SK-N-MC (cell line): ENCODE measurements at places on chromosomes 7 and 10.
A peak's percentile ranks its signal among the peaks of the same experiment; 100 is the strongest.

DNA sequence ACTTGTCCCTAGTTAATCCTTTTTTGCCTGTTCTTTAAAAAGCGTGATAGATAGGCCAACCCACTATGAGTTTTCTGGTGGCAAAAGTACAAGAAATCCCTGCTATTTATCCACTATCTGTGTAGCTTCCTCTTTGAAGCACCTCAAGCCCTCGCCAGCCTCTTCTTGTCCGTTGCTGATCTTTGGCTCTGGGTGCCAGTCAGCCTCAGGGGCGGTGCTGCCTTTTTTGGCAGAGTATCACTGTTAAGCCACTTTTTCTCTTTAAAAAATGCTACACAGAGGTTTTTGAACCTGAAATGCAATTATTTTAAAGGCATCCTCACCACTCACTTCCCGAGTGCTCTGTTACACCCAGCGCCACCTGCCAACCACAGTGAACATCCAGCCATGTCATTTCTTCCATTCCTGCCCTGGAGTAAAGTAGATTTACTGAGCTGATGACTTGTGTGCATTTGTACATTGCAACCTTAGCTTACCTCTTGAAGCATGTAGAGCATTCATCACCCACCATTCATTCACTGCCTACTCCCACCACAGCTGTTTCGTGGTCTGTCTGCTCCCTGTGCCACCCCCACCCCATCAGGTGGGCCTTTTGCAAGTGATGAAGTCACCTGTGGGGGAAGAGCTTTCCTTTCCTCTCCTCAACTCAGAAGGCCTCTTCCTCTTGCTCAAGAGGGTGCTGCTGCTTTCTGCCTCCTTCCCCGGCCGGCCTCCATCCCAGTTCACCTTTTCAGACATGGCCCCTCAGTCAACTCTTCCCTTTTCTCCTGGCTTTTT is 414.2 kb upstream of the GALNT17 start:
- DNase-seq: no peak

DNA sequence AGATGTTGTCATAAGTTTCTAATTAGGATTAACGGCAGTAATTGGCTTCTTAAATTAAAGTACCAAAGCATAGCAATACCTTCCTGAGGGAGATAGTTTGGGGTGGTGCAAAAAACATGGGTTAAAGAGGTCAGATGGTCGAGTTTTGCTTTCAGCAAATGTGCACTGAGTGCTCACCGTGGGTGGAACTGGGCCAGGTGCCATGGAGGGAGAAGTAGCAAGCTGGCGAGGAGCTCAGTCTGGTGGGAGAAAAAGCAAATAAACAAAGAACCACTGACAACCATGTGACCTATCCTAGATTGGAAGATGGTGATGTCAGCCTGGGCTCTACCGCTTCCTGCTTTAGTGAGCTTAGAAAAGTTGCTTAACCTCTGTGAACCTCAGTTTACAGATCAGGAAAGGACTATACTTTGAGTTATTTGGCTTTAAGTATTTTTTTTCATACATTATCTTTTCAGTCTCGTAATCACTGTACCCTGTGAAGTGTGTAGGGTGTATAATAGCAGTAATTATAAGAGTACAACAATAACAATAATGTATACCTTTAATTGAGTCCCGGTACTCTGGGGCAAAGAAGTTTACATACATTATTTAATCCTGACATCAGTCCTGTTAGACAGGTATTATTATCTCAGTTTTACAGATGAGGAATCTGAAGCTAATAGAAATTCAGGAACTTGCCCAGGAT is 69.0 kb upstream of the PDCD4 start:
- DNase-seq: no peak

- DNase-seq: no peak
Observed at GRCh38 chr7:20787660-20788419, 1.2 kb upstream of the SP8 start.

- DNase-seq: no peak
Observed at GRCh38 chr7:23955145-23955544, 245.1 kb downstream of the STK31 start.

- DNase-seq: no peak
Observed at GRCh38 chr10:26359670-26360069, 78.5 kb upstream of the APBB1IP start.

GRCh38 chr7:45026984-45027773 is 27.2 kb downstream of the CCM2 start:
- peak; percentile 39 for DNase-seq

GRCh38 chr10:62779487-62780248 is 24.9 kb upstream of the ADO start:
- DNase-seq: peak; percentile 14

DNA sequence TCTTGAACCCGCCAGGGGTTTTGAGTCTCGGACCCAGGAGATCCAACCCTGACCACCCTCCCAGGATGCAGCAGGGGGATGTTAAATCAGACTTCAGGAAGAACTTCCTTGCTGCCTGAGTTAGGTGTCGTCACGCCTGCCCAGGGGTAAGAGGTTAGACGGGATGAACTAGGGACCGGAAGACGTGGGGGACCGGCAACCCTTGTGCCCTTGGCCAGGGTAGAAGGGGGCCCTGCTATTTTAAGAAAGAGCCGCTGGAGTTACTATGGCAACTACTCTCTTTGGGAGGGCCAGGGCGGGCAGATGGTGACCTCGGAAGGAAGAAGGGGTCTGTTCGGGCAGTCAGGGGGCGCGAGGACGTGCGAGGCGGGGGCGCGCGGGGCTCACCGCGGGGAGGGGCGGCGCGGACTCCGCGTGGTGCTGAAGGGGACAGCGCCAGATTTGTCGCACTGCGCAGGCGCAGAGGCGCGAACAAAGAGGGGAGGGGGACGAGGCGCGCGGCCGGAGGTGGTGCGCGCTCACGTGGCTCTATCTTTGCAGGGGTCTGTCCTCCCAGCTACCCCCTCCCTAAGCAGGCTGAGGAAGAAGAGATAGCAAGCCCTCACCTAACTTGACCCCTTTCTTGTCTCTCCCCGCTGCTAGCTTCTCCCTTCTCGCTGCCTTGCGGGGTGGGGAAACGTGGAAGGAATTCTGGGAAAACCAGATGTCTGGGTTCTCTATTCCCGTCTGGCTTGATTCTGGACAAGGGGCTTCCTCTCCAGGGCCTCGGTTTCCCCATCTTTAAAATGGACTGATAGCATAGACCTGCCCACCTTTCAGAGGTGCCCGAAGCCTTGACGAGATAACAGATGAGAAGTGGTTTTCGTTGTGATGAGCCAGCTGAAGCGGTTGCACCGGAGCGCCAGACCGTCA is 940 bp upstream of the PSD start:
- no peak for DNase-seq

GRCh38 chr7:126177782-126178181 is 1075.0 kb downstream of the GRM8 start:
- DNase-seq: no peak

DNA sequence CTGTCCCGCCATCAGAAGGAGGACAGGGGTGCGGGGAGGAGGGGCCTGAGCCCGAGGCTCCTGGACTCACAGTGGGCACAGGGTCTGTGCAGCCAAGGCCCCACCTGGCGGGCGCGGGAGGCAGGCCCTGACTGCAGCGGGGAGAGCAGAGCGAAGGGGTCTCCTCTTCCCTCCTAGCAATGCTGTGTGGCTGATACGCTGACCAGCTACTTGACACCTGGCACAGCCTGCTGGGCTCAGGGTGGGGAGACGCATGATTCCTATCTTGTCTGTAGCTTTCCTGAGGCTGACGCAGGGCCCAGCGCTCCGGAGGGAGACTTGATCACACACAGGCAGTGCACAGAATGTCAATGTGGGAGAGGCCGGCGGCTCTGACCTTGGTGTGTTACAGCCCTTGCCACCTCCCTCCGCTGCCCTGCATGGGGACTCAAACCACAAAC is 174.9 kb downstream of the ELFN1 start:
- DNase-seq: no peak

DNA sequence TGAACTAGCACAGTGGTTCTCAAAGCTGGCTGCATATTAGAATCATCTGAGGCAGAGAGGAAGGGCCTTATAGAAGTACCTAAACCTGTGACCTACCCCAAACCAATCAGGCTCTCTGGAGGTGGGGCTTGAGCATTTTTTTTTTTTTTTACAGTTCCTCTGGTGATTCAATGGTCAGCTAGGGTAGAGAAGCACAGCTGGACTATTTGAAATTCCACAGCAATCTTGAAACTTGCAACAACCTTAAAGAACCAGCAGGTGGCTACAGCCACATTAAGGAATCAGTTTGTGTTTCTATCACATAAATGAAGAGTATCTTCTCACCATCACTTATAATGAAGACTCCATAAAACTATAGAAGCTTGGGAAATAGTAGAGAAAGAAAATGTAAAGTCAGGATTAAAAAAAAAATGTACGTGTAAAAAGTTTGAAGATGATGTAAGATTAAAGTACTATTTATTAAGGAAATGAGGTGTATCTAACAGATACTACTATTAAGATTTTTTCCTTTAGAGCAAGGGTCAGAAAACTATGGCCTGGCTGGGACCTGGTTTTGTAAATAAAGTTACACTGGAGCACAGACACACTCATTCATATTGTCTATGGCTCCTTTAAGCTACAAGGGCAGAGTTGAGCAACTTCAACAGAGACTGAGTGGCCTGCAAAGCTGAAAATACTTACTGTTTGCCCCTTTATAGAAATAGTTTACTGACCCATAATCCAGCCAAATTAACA is 3.8 kb downstream of the RTKN2 start:
- DNase-seq: no peak

GRCh38 chr10:109934958-109935793 is 11.9 kb upstream of the XPNPEP1 start:
- DNase-seq: no peak

- no peak for DNase-seq
Observed at GRCh38 chr10:80500572-80501380, 36.9 kb upstream of the SH2D4B start.

GRCh38 chr7:44638611-44639557 is 32.5 kb downstream of the OGDH start:
- DNase-seq: no peak

- DNase-seq: peak; percentile 47
Observed at GRCh38 chr7:12638851-12639456, 48.5 kb upstream of the ARL4A start.

- no peak for DNase-seq
Observed at GRCh38 chr10:129505500-129506075, 38.5 kb downstream of the MGMT start.

GRCh38 chr7:151133986-151134742 is 33.3 kb downstream of the GBX1 start:
- DNase-seq: no peak

- no peak for DNase-seq
Observed at GRCh38 chr7:45108863-45109262, 2.6 kb downstream of the TBRG4 start.

- DNase-seq: no peak
Observed at GRCh38 chr10:35569111-35569707, 35.9 kb upstream of the GJD4 start.

DNA sequence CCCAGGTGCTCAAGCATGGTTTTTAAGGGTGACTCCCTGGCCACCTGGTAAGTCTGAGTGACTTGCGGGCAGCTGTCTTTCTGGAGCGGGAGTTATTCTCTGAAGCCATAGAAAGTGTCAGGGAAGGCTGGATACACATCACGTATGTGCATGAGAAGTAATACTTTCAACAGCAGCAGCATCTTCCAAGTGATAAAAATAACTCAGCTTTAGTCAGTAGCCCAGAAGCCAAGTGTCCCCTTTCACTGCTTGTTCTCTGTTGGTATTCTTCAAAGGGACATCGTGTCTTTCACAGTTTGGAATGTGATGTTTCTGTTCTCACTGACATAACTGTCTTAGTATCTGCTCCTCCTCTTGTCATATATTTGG is 97.6 kb downstream of the KIAA1217 start:
- no peak for DNase-seq

DNA sequence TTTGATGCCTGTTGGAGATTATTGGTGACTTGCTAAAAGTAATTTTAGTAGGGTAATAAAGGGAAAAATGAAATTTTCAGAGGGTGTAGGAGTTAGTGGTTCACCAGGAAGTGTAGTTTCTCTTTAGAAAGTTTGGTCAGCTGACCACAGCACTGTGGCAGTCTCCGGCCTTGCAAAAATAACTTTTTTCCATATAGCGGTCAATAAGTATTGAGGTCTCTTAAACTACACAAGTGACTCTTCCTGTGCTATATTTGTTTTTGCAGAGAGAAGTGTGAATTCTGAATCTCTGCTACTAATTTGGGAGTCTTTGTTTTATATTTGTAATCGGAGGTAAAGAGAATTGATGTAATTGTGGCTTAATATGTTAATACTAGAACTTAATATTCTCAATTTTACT is 24.3 kb downstream of the PTPN12 start:
- no peak for DNase-seq

- DNase-seq: no peak
Observed at GRCh38 chr10:123798856-123799255, 92.8 kb downstream of the CPXM2 start.

DNA sequence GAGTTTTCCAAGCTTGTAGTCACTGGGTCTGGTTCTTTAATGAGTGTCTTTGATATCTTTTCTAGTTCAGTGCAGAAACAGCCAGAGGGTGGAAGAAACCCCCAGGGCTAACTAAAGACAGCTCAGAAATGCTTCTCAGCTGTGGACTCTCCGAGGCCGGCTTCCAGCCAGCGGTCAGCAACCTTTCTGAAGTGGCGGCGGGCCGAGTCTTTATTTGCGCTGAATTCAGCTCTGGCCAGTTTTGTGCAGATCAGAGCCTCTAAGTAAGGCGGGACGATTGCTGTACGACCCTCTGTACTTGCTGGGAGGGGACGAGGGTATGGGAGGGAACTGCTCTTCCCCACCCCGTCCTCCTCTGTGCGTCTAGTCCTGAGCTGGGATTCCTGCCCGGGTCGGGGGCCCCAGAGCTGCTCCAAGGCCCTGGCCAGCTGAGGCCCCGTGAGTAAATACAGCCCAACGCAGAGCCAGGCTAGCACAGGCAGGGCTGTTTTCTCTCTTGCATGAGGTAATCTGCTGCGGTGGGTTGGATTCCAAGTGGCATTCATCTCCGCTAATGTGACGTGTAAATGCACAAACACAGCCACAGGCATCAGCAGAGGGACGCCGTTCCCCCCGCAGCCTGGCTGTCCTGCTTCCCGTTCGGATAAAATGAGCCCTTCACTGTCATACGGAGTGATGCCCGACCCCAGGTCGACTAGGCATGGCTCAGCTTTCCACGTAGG is 159.8 kb downstream of the PIP4K2A start:
- DNase-seq: no peak

DNA sequence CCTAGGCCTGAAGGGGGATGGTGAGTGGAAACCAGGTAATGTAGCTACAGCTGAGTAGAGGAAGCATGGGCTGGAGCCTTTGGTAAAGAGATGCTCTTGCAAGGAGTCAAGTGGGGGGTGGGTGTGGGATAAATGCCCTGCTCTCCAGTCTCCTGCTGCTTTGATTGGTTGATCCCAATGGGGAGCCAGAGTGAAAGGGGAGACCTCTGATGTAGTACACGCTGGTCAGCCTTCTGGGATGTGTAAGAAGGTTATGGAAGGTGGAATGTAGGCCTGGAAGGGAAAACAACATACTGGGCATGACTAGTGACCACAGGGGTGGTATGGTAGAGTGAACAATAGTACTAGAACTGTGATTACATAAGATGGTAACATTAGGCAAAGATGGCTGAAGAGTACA is 44.3 kb downstream of the TET1 start:
- DNase-seq: no peak

DNA sequence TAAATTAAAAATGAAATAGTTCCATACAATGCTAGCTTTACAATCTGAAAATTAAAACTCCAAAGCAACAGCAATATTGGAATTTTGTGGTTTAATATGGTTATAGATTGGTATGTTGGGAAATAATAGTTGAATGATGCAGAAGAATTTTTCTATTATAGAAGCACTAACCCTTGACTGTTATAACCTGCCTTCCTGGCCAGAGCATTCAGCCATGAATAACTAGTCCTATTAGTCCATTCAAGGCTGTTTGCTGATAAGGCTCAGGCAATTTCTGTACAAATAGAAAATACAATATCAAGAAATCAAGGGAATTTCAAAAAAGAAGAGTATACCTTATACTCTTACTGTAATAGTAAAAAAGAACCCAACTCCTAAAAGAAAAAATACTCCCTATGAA is 101.6 kb upstream of the SP4 start:
- DNase-seq: no peak
